Spleen (tissue), 13 donors: ENCODE measurements at places on chromosomes 1 and 21. TPM values are rescaled to one million over a fixed set of nuclear protein-coding genes. Genes with fewer than 3 reads are reported as not detected.

The KCND3 gene
- 10.0 TPM for total RNA-seq

The MFAP2 gene
- 2.0 TPM for total RNA-seq

The HIVEP3 gene
- 9.5 TPM for total RNA-seq

The DNMT3L gene
- not detected for total RNA-seq

The FCGR1A gene
- 25.9 TPM for total RNA-seq

The CRP gene
- not detected for total RNA-seq

DNA sequence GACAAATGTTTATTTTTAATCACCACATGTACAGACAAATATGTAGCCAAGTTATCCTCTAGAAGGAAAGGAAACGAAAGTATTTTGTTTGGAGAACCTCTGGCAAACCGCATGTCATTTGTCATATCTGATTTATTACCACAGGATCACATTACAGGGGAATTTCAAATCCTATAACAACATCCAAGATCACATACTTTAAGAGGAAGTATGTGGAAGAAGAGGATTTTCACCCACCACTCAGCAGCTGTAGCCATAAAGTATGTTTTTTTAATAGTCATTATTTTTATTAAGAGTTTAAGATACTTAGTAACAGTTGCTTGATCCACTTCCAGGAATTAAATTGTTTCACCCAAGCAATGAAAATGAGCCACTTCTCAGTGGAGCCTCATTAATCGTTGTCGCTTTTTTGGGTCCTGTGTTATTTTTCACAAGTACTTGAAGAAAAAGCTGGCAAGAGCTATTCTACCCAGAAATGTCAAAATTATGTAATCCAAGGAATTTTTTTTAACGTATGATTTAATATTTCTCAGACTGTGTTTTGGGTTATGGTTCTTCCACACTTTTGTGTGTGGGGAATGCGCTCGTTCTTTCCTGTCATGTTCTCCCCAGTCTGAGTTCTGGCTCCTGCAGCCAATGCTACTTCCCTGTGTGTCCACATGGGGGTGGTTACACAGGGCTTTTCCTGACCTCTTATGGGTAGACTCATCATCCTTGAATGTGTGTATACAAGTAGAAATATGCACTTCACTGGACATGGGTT lies 6.9 kb downstream of the SERTAD4 start:
- no peak overlapping the region for H3K4me3 ChIP-seq
- no peaks in the 10 kb centered on the region for H3K4me1 ChIP-seq

- no peaks in the 10 kb centered on the region for H3K27me3 ChIP-seq
- no peak overlapping the region for H3K27ac ChIP-seq
- no peak for DNase-seq
- no peaks in the 10 kb centered on the region for H3K36me3 ChIP-seq
Measured at GRCh38 chr1:91916811-91917460, 31.0 kb upstream of the TGFBR3 start.

- DNase-seq: no peak
- H3K36me3 ChIP-seq: no peaks in the 10 kb centered on the region
- H3K4me3 ChIP-seq: no peak overlapping the region
- no peaks in the 10 kb centered on the region for H3K27me3 ChIP-seq
- peaks cover 5% of the 10 kb centered on the region for H3K4me1 ChIP-seq
Measured at GRCh38 chr1:160466961-160467360, 56.1 kb downstream of the SLAMF6 start.

DNA sequence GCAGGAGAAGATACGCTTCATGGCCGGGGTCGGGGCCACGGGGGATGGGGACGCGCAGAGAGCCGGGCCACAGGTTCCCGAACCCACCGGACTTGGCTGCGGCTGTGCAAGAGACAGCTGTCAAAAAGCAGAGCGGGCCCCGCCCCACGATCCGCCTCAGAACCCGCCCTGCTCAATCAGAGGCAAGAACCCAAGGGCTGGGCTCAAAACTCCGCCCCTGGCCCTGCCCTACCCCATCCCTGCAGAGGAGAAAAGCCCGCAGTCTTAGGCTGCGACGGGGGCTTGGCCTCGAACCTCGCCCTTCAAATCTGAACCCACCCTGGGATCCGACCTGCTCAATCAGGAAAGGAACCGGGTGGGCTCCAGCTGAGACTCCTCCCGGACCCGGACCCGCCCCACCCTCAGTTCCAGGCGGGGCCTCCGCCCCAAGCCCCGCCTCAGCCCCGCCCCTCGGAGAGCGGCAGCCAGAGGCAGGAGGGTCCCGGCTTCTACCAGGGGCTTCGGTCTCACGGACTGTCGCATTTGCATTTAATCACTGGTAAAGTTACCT lies at the start of gene ANKRD35:
ANKRD35 (minus strand) TSS at position 129 of the 550 bp plus-strand sequence; CDS start at position 21, 108 bp downstream.
- H3K4me1 ChIP-seq: peaks cover 27% of the 10 kb centered on the region
- DNase-seq: peak; percentile 98
- H3K4me3 ChIP-seq: peak within 1 kb of the TSS; percentile 84
- peak within 1 kb of the TSS; percentile 81 for H3K27ac ChIP-seq
- no peaks in the 10 kb centered on the region for H3K27me3 ChIP-seq
- H3K36me3 ChIP-seq: no peaks in the 10 kb centered on the region

DNA sequence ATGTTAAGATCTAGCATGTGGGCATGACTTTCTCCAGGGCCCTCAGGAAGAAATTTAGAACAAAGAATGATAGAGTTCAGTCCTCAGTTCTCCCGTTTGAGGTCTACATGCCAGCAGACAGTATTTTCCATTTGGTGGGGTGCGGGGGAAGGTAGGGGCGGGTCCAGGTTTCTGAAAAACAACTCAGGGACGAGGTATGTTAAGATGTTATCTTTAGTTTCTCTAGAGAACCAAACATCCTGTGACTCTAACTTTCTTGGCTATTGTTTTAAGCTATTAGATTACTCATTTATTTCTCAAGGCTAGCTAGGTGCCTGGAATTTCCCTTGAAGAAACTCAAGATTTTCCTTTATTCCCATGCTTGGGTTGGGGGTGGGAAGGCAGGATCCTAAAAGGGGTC lies 42.3 kb upstream of the SYT14 start:
- no peak overlapping the region for H3K4me3 ChIP-seq
- H3K36me3 ChIP-seq: no peaks in the 10 kb centered on the region
- no peak for DNase-seq
- no peaks in the 10 kb centered on the region for H3K4me1 ChIP-seq

DNA sequence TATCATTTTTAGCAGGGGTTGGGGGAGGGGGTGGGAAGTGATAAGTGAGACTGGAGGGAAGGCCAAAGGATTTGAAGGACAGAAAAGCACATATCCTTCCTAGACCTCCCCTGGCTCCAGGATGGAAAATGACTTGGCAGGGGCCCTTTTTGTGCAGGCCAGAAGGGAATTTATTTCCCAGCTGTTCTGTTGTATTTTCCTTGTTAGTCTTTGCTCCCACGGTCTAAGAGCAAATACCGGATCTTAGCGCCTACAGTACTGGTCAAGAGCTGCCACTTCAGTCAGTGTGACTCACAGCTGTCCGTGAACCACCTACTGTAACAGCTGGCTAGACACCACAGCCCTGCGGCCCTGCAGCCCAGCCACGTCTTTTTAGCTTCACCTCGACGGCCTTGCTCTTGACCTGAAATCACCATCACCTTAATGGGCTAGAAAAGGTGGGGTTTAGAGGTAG lies 51.0 kb upstream of the ERRFI1 start:
- H3K4me3 ChIP-seq: no peak overlapping the region
- peaks cover 6% of the 10 kb centered on the region for H3K27me3 ChIP-seq
- peaks cover 16% of the 10 kb centered on the region for H3K4me1 ChIP-seq
- H3K27ac ChIP-seq: peak overlapping the region; percentile 35

DNA sequence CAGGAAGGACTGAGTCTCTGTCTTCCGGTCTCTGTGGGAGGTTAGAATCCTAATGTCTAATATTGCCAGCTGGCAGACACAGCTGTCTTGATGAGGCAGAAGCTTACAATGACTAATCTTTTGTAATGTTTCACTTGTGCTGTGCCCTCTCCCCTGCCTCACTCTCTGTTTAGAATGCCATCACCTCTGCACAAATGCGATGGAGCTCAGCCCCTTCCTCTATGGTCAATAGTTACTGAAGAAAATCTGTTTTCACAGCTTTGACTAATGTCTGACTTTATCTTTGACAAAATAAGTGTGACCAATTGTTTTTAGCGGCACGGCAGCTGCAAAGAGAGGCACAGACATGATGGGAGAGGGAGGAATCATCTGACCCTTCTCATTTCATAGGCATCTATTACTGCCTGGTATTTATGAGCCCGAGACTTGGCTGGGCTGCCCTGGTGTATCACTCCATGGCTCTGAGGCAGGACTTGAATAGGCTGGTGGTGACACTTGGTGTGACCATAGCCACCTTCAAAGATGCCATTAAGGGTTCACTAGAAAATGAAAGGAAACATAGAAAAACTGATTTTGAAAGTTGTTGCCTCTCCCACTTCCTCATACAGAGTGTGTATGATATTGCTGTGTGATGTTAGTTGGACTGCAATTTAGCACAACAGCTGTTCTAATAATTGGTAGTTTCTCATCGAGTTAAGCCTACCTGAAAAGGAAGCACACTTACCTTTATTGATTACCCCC lies 163.2 kb upstream of the NBPF11 start:
- no peak overlapping the region for H3K4me3 ChIP-seq
- DNase-seq: no peak
- peaks cover 26% of the 10 kb centered on the region for H3K27me3 ChIP-seq
- H3K4me1 ChIP-seq: peaks cover 39% of the 10 kb centered on the region
- no peak overlapping the region for H3K27ac ChIP-seq
- H3K36me3 ChIP-seq: no peaks in the 10 kb centered on the region

- H3K27ac ChIP-seq: no peak overlapping the region
- H3K27me3 ChIP-seq: peaks cover 27% of the 10 kb centered on the region
- no peaks in the 10 kb centered on the region for H3K4me1 ChIP-seq
- no peak overlapping the region for H3K4me3 ChIP-seq
Measured at GRCh38 chr1:3327389-3327702, 127.1 kb upstream of the ARHGEF16 start.

- H3K27me3 ChIP-seq: no peaks in the 10 kb centered on the region
- no peak for DNase-seq
- H3K4me3 ChIP-seq: no peak overlapping the region
Measured at GRCh38 chr1:41517062-41517438, 32.6 kb upstream of the EDN2 start.

DNA sequence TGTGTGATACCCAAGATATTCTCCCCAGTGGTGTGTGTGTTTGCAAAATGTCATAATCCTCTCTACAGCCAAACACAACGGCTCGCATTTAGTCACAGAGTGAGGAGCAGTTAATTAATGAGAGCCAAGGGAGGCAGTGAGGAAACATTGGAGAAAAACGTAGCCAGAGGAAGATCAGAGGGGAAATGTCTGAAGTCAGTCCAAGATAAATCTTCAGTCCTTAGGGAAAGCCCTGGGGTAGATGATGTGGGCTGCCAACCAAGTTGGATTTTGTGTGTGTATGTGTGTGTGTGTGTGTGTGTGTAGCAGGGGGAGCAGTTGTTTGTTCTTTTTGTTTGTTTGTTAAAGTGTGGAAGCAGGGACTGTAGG lies 201.0 kb upstream of the PTBP2 start:
- no peak overlapping the region for H3K4me3 ChIP-seq
- H3K36me3 ChIP-seq: no peaks in the 10 kb centered on the region
- DNase-seq: no peak
- no peak overlapping the region for H3K27ac ChIP-seq
- no peaks in the 10 kb centered on the region for H3K27me3 ChIP-seq

DNA sequence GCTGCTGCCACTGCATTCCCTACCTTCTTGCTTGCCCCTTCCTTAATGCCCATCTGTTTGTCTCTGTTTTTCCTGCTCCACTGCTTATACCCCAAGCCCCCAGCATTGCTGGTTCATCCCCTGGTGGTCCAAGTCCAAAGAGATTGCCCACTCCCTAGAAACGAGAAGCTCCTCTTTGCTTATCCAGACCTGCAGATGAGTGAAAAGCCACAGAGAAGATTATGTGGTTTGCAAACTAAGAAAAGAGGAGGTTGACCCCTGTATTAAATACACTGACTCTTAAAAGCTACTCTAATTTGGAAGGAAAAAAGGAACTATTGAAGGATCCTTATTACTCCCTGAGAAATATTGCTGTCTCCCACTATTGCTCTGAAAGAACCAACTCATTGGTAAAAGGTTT lies 146.8 kb upstream of the RAB4A start:
- no peak overlapping the region for H3K4me3 ChIP-seq
- no peaks in the 10 kb centered on the region for H3K27me3 ChIP-seq
- H3K27ac ChIP-seq: no peak overlapping the region
- no peak for DNase-seq

GRCh38 chr1:30043731-30044408 lies 679.5 kb downstream of the MATN1 start:
- peaks cover 3% of the 10 kb centered on the region for H3K27me3 ChIP-seq
- no peak overlapping the region for H3K4me3 ChIP-seq
- peak; percentile 35 for DNase-seq
- no peaks in the 10 kb centered on the region for H3K36me3 ChIP-seq

DNA sequence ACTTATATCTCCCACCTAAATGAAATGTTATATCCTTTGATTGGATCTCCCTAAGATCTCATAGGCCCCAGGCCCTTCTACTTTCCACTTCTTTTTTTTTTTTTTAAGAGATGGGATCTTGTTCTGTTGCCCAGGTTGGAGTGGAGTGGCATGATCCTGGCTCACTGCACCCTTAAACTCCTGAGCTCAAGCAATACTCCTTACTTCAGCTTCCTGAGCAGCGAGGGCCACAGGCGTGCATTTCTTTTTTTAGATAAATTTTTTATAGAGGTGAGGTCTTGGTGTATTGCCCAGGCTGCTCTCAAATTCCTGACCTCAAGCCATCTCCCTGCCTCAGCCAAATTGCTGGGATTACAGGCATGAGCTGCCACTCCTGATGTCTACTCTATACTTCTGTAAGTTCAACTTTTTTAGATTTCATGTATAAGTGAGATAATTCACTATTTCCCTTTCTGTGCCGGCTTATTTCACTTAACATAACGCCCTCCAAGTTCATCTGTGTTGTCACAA lies 987.5 kb upstream of the NCAM2 start:
- H3K4me3 ChIP-seq: no peak overlapping the region
- no peak overlapping the region for H3K27ac ChIP-seq
- no peaks in the 10 kb centered on the region for H3K27me3 ChIP-seq

DNA sequence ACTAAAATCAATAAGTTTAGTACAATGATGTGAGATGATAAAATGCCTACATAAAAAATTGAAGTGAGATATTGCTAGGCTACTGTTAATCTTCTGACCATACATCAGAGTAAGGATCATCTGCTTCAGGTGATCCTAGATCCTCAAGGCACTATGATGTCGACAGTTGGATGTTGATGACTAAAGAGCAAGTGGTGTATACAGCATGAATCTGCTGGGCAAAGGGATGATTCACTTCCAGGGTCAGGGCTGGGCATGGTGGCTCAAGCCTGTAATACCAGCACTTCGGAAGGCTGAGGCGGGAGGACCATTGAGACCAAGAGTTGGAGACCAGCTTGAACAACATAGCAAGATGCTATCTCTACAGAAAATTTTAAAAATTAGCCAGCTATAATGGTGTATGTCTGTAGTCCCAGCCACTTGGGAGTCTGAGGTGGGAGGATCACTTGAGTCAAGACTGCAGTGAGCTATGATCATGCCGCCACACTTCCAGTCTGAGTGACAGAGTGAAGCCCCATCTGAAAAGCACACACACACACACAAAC lies 24.6 kb downstream of the NUF2 start:
- H3K27me3 ChIP-seq: no peaks in the 10 kb centered on the region
- no peak overlapping the region for H3K27ac ChIP-seq
- H3K36me3 ChIP-seq: no peaks in the 10 kb centered on the region
- no peak overlapping the region for H3K4me3 ChIP-seq
